Osteocyte (in vitro differentiated cells): ENCODE measurements at places on chromosomes 11 and 22. TPM values are rescaled to one million over a fixed set of nuclear protein-coding genes. Genes with fewer than 3 reads are reported as not detected.

TBX1 gene
- 22.5 and 24.2 TPM in 2 replicates for total RNA-seq

FAM227A gene
- 2.7 and 3.5 TPM in 2 replicates for total RNA-seq

C11orf87 gene
- 8.6 and 9.0 TPM in 2 replicates for total RNA-seq

PDGFD gene
- total RNA-seq: 2.2 and 3.6 TPM in 2 replicates

ZNF408 gene
- 11.2 and 14.5 TPM in 2 replicates for total RNA-seq

TENM4 gene
- total RNA-seq: 69.8 and 74.1 TPM in 2 replicates

MMP13 gene
- 0.21 and 0.39 TPM in 2 replicates for total RNA-seq

RRP7A gene
- 38.6 and 40.4 TPM in 2 replicates for total RNA-seq

CPT1B gene
- 49.8 and 60.7 TPM in 2 replicates for total RNA-seq

BEST1 gene
- 0.81 and 2.0 TPM in 2 replicates for total RNA-seq

ALDH3B1 gene
- total RNA-seq: 4.7 and 6.5 TPM in 2 replicates

GNAZ gene
- total RNA-seq: 2.9 and 3.7 TPM in 2 replicates

OR5M10 gene
- not detected in 2 replicates for total RNA-seq

DNAJB13 gene
- total RNA-seq: not detected in 2 replicates

GLB1L3 gene
- not detected in 2 replicates for total RNA-seq

P2RY6 gene
- total RNA-seq: not detected in 2 replicates

GRCh38 chr11:57348052-57348451 lies 9.9 kb downstream of the P2RX3 start:
- DNase-seq: no peak

DNA sequence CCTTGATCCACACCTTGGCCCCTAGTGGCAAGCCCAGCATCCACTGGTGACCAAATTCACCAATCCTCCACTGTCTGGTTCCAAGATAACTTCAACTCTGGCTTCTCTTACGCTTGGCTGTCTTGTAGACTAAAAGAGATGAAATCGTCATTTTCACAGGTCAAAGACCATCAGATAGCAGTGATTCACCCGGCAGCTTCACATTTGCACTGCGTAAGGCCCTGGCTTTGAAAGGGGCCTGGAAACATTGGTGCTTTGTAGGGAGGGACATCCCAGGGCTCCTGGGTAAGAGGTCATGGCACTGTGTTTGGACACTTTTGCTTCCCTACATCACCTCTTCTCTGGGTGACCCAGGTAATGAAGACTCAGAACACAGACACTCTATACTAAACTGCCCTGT lies 30.1 kb upstream of the FADD start:
- DNase-seq: no peak

GRCh38 chr11:124467381-124467927 lies 22.0 kb upstream of the OR8B8 start:
- no peak for DNase-seq

DNA sequence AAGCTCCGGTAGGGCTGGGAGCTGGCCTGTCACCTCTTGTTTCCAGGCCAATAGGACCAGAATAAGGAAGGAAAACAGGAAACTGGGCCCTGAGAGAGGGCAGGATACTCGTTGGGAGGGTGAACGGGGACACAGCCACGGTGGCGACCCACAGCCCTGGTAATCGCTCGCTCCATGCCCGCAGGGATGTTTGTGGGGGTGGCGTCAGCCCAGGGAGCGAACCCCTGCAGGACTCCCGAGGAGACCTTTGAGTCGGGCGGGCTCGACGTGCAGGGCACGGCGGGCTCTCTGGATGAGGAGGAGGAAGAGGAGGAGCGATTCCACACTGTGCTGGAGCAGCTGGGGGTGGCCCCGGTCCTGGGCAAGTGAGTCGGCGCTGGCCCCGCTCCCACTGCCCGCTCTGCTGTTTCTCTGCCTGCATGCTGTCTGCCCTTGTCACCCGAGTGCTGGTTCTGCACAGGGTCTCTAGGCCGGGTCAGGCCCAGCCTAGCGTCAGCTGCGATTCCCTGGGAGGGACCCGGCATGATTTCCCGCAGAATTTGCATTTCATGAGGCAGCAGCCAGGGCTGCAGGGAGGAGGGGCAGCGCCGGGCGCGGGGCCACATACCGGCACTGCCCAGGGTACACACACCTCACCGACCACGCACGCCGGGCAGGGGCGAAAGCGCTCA lies 1.6 kb downstream of the CRACR2B start:
- no peak for DNase-seq

GRCh38 chr11:79026803-79027445 lies 413.9 kb downstream of the TENM4 start:
- DNase-seq: no peak

- DNase-seq: no peak
Measured at GRCh38 chr22:24566899-24567511, 11.2 kb downstream of the SNRPD3 start.

- peak; percentile 83 for DNase-seq
Measured at GRCh38 chr22:48751539-48752437, 1075.9 kb downstream of the BRD1 start.

- DNase-seq: no peak
Measured at GRCh38 chr11:66718320-66718971, 10.6 kb downstream of the SPTBN2 start.

GRCh38 chr11:68658661-68659060 lies 25.7 kb upstream of the GAL start:
- DNase-seq: no peak

- DNase-seq: no peak
Measured at GRCh38 chr11:70210530-70210929, 7.4 kb downstream of the FADD start.

DNA sequence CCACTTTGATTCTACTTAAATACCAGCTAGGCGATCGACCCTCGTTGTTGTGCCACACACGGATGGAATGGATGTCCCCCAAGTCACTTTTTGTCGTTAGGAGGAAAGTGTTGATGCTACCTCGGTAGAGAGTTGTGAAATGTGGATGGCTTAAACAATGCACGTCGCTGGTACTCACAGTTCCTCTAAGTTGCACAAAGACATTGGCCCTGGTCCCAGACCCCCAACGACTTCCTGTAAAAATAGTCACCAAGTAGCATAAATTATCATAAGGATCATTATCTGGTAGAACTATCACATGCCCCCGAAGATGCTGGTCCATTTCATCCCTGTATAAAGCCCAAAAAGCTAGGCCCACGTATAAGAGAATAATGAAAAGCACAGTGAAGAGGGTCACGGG lies 3.8 kb downstream of the PKDREJ start:
- no peak for DNase-seq

- DNase-seq: no peak
Measured at GRCh38 chr11:27717377-27717776, 17.1 kb upstream of the BDNF start.

GRCh38 chr22:44291674-44292360 lies 20.9 kb downstream of the SHISAL1 start:
- no peak for DNase-seq

DNA sequence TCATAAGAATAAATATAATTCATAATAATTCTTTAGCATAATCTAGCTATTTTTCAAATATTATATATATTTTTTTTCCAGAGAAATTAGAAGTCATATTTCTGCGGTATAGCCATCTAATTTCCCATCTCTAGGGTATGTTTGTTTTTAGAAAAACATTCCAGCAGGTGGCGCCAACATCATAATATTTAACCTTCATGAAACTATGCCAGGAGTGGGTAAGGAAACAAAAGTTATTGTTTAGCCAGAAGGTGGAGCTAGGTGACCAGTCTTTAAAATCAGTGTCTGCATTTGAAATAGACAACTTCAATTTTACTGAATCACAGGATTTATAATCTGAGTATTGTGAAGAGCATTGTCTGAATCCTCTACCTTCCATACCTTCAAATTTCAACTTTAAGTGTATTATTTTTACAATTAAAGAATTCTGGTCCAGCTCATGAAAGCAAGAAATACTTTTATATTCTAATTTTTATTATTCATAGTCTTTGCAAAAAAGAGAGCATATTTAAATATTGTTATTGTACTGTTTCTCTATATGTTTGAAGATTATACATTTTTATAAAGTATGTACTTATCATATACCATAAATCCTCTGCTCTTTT lies 15.7 kb upstream of the CCDC179 start:
- DNase-seq: peak; percentile 86

DNA sequence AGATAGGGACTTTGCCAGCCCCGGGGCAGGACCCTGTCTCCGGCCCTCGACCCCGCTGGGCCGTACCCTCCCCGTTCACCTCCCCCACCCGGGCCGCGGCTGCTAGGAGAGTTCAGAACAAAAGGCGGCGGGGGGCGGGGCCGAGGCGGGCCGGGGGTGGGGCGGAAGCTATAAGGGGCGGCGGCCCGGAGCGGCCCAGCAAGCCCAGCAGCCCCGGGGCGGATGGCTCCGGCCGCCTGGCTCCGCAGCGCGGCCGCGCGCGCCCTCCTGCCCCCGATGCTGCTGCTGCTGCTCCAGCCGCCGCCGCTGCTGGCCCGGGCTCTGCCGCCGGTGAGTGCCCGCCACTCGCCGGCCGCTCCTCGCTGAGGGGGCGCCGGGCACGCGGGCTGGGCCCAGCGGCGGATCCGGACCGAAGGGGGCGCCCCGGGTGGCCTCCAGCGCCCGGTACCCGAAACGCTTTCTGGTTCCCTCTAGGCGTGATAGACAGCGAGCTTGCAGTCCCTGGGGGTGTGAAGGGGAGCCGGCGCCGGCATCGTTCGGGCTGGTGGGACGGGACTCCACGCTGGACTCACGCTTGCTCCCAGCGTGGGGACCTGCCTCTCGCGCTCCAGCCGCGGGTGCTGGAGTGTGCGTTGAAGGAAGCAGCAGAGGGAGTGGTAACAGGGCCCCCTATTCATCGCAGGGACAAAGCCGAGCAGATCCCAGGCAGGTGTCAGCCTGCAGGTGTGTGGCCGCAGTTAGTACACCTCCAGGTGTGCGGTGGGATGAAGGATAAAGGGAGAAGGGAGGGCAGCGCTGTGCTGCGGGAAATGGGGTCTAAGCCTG lies at the start of gene MMP11:
TSS of gene MMP11 (plus strand) at position 201 of the 825 bp plus-strand sequence. CDS start at position 223, 22 bp downstream.
- no peak for DNase-seq

DNA sequence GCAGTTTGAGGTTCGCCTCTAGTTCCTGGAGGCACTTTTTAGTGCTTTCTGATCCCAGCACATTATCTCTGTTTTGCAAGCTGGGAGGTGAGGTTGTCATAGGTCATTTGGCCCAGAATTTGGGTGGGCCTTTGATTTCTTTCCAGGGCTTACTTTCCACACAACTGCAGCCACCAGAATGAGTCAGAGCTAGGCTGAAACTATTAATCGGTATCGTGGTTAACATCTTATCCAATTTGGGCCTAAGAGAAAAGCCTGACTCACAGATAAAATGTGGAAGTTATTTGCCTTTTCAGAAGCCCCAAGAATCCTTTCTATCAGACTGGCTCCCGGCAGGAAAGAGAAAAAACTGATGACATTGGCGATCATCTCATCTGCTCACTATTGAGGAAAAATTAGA lies 166.4 kb downstream of the KIRREL3 start:
- no peak for DNase-seq

DNA sequence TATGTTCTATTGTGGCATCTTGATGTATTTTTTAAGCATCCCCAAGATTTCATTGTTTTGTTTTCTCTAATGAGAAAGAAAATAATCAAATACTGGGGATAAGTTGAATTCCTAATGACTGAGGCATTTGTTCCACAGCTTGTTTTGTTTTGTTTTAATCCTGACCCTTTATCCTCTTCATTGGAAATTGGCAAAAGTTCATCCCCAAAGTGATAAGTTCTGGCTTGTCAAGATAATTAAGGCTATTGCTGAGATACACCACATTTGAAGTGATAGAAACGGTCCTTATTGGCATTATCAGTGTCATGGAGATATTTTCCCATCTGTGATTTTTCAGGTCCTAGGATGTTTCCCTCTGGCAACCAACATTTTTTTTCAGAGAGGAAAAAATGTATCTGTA lies 65.0 kb downstream of the SLC36A4 start:
- DNase-seq: no peak

DNA sequence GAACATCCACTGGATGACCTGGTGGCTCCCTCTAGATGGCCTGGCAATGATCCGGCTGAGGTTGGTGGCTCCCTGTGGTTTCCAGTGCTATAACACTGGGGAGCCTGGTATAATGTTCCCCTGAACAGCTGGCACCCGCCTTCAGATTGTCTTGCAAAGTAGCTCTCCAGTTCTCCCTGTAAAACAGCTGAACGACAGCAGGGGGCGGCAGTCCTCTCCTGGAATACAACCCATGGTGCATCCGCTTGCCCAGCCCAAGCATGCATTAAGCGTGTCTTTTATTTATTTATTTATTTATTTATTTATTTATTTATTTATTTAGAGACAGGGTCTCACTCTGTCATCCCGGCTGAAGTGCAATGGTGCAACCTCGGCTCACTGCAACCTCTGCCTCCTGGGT lies 258.9 kb downstream of the BUD13 start:
- DNase-seq: no peak

- no peak for DNase-seq
Measured at GRCh38 chr11:82195283-82195682, 538.4 kb downstream of the FAM181B start.

- no peak for DNase-seq
Measured at GRCh38 chr22:27540656-27541396, 260.7 kb downstream of the MN1 start.

DNA sequence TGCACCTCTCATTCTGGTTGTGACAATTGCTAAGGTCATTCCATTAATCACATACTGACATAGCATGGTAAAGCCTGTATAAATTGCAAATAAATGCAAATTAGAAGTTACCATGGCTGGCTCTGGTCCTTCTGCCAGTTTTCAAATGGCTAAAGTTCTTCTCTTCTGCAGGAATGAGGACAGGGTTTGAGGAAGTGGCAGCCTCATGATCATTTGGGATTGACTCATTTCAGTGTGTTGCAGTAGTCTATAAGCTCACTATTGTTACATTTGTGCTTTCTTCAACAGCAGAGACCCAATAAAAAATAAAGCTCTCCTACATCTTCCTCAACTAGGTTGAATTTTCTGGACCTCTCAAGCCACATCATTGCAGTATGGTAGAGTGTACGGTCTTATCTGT lies 60.3 kb downstream of the NECTIN1 start:
- no peak for DNase-seq

GRCh38 chr11:67073908-67074307 lies 17.3 kb downstream of the RHOD start:
- no peak for DNase-seq

DNA sequence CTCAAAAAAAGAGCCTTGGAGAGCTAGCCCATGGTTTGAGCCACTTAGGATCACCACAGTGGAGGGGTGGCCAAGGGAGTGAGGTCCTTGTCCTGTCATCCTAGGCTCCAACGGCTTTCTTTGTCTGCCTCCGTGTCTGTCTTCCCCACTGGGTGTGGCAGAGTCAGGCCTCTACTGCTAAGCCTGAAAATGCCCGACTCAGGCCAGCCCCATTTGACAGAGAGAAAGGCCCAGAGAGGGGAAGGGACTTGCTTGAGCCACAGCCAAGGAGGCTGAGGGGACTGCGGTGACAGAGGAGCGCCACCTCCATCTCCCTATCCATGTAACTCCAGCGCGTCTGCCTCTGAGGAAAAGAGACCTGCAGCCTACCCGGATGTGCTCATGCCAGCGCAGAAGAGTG lies 27.8 kb upstream of the CD82 start:
- no peak for DNase-seq
